ENCODE measurements at places on chromosomes 2 and 18. TPM values are rescaled to one million over a fixed set of nuclear protein-coding genes. Genes with fewer than 3 reads are reported as not detected.
A peak's percentile ranks its signal among the peaks of the same experiment; 100 is the strongest.

Gene SPATA3
- polyA plus RNA-seq: not detected

DNA sequence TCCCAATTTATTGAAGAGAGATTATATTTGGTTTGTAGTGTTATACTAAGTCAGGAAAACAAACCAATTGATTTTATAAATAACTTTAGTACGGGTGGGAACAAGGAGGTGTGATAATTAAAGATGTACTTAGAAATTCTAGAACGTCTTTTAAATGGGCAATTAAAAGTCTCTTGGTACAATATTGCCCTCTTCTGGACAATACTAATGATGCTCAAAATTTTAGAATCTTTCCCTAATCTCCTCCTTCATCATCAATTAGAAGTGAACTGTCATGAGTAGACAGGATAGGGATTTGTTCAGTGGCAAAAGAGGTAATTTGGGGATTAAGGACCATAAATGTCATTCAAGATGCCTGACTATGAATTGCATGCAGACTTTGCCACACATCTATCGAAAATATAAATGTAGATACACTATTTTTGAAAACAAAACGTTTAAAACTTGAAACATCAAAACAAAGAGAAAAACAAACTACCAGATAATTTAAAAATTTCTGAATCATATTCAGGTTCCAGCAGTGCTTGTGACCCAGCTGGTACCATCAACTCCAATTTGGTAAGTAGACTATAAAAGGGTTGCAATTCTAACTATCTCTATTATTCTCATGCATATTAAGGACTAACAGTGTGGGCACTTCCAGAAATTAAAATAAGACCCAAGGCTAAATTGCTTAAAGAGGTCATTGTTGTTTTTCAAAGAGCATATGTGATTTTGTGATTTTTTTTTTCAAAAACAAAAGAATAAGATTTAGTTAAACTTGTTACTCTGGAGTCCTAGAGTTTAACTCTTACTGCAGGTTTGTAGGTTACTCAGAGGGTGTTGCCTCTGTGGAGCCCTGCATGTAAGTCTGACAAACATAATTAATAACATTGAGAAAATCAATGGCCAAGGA, 123.5 kb downstream of the LAMA3 start:
- DNase-seq: no peak

DNA sequence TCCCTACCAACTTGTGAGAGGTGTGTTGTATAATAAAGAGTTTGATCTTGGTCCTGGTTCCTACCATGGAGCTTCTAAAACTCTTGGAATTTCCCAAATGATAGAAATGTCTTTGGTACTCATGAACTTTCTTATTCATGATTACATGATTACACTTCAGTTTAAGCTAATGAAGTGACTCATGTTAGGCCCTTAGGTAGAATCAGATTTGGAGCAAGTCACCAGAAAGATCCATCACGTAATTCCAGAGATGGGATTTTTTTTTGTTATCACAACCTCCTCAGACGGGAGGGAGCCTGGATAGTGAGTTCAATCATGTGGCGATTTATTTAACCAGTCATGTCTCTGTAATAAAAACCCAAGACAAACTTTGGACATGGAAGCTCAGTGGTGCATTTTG, 1287.6 kb upstream of the ZEB2 start:
- DNase-seq: no peak

DNA sequence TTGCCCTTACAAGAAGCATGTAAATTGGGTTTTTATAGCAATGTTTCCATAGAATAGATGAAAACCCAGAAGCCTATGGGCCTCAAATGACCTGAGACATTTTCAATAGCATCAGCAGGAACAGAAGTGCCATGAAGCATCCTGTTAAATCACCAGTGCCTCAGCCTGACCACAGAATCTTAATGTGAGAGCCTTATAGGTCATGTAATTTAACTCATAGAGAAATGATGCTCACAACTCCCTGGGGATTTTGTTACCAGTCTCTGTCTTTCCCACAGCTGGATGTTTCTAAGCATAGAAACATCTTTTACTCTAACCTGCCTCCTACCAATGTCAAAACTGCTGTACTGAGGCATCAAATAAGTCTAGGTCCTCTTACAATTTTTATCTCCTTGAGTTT, 295.8 kb upstream of the ACVR2A start:
- no peak for DNase-seq

DNA sequence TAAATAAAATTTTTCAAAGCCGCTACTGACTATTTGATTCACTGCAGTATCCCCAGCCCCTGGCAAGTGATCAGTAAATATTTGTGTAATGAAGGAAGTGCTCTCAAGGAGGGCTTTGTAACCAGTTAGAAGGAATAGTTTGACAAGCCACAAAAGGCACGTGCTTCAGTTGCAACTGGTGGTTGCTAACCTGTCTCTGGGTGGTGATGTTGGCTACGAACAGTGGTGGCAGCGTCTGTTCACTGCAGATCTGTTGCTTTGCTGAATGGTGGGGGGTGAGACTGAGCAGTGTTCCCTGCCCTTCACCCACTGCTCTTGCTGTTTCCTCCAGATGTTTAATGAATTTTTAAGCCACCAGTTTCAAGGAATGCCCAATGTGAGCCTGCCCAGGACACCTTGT, 73.9 kb upstream of the SIX2 start:
- no peak for DNase-seq

DNA sequence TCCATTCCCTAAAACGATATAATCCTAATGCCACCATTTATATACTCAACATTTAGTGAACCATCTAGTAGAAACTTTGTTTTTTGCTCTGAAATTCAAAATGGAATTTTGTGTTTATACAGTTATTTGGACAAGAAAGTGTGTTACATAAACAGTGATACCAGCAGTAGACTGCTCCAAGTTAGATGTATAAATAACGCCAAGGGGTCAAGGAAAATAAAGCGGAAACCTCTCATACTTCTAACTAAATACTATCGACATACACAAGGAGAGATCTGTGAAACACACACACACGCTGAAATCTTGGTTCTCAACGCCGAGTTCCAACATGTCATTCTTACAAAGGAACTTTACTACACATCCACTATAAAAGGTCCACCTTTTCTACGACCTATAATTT, 1.2 kb downstream of the TXNL1 start:
- DNase-seq: no peak

GRCh38 chr2:10390369-10390801, 57.7 kb downstream of the ODC1 start:
- peak; percentile 47 for DNase-seq

Gene ACTG2
- 66.9 TPM for polyA plus RNA-seq

- no peak for DNase-seq
Observed at GRCh38 chr2:179226203-179226960, 38.2 kb downstream of the SESTD1 start.

DNA sequence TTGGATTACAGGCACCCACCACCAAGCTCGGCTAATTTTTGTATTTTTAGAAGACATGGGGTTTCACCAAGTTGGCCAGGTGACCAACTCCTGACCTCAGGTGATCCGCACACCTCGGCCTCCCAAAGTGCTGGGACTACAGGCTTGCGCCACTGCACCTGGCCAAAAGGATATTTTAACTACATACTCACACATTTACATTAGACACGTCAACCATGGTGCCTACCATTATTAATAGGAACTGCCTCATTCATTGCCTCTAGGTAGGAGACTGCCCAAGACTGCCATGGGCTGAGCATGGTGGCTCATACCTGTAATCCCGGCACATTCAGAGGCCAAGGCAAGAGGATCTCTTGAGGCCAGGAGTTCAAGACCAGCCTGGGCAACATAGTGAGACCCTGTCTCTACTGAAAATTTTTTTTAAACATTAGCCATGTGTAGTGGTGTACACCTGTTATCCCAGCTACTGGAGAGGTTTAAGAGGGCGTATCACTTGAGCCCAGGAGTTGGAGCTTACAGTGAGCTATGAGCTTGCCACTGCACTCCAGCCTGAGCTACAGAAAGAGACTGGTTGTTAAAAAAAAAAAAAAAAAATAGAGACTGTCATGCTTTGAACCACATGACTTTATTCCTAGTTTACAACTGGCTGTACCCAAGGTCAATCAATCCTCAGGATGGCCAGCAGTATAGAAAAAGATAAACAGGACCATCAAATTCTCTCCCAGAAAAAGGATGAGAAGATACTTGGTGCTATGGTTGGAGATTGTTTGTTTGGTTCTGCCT, 31.1 kb upstream of the EPC2 start:
- DNase-seq: no peak

GRCh38 chr2:54879598-54880332, 156.3 kb downstream of the EML6 start:
- no peak for DNase-seq

Gene CFC1
- polyA plus RNA-seq: 4.9 TPM

GRCh38 chr2:72718876-72719275, 107.0 kb downstream of the EXOC6B start:
- DNase-seq: no peak

- DNase-seq: no peak
Observed at GRCh38 chr2:154960802-154961583, 262.5 kb downstream of the KCNJ3 start.

GRCh38 chr2:5982903-5983265, 290.7 kb downstream of the SOX11 start:
- no peak for DNase-seq

Measured in adrenal gland (tissue), 19 donors.